ENCODE measurements at places on chromosomes 16 and 17.

DNA sequence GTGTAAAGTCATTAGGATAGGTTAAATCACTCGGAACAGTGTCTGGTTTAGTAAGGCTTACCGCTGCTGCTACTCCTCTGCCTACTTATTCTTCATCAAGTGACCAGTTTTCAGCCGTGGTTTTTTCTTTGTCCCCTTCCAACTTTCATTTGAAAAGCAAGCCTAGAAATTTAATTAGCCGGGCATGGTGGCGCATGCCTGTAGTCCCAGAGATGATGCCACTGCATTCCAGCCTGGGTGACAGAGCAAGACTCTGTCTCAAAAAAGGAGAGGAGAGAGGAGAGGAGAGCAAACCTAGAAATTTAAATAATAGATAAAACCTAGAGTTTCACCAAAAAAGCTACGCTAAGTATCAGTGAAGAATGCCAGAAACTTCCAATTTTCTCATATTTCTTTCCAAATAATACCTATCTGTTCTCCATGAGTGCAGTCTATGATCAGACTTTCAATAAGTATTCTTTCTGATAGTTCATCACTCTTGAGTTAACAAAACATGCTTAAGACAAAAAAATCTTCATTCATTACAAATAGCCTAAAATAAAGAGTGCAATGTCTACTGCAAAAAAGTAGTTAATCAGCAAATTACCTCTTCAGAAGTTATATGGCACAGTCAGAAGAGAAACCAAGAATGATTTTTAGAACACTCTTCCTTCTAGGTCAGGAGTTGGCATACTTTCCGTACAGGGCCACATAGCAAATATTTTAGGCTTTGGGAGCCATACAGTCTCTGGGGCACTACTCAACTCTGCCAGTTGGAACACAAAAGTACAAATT is 15.1 kb downstream of the ANKFY1 start:
- no peak for DNase-seq

DNA sequence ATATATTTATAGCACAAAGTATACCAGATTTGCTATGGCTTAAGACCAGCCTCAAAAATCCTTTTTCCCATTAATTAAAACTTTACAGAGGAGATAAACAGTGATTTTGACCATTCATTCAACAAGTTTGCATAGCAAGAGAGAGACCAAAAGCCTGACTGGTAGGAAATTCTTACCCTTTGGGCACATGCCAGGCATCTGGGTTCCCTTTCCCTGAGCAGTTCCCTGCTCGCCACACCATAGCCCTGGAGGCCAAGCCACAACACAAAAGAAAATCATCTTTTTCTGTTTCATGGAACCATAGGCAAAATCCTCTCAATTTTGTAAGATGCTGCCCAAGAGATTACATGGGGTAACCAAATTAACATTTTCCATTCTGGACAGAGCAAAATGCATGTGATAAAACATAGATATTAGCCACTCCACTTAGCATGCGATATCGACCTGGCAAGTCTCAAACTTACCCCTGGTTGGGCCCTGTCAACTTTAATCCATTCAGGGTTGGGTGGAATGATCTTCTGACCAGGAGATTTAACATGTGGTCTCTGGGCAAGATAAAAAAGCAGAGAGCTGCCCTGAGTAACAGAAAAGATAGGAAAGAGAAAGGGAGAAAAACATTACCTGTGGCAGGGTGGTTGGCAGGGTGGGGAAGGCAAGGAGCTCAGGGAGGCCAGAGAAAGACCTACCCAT is 57.6 kb upstream of the B4GALNT2 start:
- no peak for DNase-seq

- peak; percentile 96 for DNase-seq
These were observed at the start of gene ANKRD40 for GRCh38 chr17:50707289-50708049. TSS of gene ANKRD40 (minus strand) at chr17:50707914. CDS start at chr17:50707654, 260 bp downstream.

- no peak for DNase-seq
These were observed 9.8 kb upstream of the GSE1 start for GRCh38 chr16:85603203-85603755.

DNA sequence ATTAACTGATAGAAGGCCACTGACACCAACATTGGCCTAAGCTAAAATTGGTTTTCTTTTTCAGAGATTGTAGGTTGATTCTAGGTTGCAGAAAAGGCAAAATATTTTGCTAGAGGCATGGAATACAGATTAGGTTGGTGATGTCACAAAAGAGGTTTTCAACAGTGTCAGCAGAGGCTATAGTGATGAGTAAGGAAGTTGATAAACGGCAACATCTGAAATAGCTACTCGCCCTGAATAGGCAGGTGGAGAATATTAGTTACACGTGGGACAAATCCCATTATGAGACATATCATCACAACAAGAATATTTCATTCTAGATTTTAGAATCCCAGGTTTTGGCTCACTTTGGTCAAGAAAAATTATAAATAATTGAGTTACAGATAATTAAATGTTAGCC is 1.5 kb upstream of the TOM1L1 start:
- no peak for DNase-seq

DNA sequence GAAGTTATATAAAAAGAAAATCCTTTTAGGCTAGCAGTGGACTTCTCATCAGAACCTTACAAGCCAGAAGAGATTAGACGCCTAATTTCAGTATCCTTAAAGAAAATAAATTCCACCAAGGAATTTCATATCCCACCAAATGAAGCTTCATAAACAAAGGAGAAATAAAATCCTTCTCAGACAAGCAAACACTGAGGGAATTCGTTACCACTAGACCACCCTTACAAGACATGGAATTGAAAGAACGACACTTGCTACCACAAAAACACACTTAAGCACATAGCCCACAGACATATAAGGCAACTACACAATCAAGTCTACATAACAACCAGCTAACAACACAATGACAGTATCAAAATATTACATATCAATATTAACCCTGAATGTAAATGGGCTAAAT is 299.2 kb downstream of the TOX3 start:
- DNase-seq, result no peak

GRCh38 chr17:64085650-64086005 is 44.3 kb downstream of the ERN1 start:
- no peak for DNase-seq

- no peak for DNase-seq
These were observed 28.7 kb downstream of the CACNA1G start for GRCh38 chr17:50589095-50589705.

DNA sequence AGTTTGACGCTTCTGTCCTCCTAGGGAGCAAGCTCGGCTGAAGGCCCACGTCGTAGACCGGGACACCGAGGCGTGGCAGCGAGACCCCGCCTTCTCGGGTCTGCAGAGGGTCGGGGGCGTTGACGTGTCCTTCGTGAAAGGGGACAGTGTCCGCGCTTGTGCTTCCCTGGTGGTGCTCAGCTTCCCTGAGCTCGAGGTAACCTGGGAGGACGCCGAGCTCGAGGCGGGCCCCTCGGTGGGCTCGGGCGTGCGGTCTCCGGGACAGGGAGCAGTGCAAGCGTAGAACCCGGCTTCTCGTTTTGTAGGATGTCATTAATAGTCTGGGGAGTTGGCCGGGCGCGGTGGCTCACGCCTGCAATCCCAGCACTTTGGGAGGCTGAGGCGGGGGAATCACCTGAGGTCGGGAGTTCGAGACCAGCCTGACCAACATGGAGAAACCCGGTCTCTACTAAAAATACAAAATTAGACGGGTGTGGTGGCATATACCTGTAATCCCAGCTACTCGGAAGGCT is 715 bp downstream of the ENDOV start:
- no peak for DNase-seq

- DNase-seq, result peak; percentile 42
These were observed 97.5 kb downstream of the OR1D5 start for GRCh38 chr17:2965621-2966595.

GRCh38 chr16:30053376-30054015 is 12.1 kb upstream of the ALDOA start:
- peak; percentile 73 for DNase-seq

DNA sequence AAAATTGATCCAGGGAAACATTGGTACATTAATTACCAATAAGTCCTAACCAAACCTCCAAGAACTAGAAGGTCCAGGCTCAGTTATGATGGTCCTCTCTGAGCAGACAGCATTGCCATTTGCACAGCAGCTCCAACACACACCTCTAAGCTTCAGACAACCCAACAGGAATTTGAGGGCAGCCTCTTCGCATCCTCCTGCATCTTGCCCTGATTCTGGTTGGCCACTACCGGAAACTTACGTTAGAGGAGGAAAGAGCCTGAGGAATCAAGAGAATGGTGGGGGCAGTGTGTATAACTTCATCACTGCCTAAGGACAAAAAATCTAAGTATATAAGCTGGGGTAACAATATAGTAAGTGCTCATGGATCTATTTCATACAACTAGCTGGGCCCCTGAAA is 15.7 kb downstream of the FAM117A start:
- no peak for DNase-seq

- DNase-seq, result no peak
These were observed 25.0 kb downstream of the RAB11FIP4 start for GRCh38 chr17:31416503-31416923.

GRCh38 chr17:21171309-21171922 is 42.5 kb downstream of the TMEM11 start:
- no peak for DNase-seq

- DNase-seq, result peak; percentile 32
These were observed 7.5 kb upstream of the C16orf95 start for GRCh38 chr16:87324411-87325275.
